Activated CD4-positive, alpha-beta T cell treated with anti-CD3 and anti-CD28 coated beads for 1 hour (primary cell): ENCODE measurements at places on chromosomes 13 and 19.

- DNase-seq: no peak
These were observed 20.7 kb upstream of the NWD1 start for GRCh38 chr19:16698914-16699313.

GRCh38 chr13:40221460-40222201, 444.8 kb downstream of the FOXO1 start:
- no peak for DNase-seq

DNA sequence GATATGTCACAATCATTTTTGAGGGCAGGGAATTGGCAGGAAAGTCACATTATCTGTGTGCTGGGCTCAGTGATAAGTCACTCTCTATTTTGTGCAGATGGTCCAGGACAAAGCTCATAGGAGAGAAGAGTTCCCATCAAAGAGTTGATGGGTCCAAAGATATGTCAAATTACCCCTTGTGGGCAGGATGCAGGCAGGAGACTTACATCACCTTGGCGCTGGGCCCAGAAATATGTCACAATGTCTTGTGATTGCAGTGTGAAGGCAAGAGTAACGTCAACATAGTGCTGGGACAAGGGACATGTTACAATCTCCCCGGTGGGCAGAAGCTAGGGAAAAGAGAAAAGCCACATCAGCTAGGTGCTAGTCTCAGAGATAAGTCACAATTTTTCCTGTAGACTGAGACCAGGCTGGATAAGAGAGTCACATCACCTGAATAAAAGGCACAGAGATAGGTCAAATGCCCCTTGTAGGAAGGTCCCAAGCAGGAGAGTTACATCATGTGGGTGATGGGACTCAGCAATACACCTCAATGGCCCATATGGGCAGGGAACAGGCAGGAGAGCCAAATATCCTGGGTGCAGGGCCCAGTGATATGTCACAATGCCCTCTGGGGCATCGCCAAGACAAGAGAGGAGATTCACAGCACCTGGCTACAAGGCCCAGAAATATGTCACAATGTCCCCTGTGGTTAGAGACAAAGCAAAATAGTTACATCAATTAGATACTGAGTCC, 47.9 kb downstream of the ZNF99 start:
- DNase-seq: no peak

- DNase-seq: no peak
These were observed 259.4 kb upstream of the DACH1 start for GRCh38 chr13:72126424-72126823.

GRCh38 chr19:50669302-50670101, 20.3 kb downstream of the C19orf81 start:
- no peak for DNase-seq

- DNase-seq: peak; percentile 66
These were observed 20.8 kb upstream of the ERCC1 start for GRCh38 chr19:45444318-45445041.

- DNase-seq: no peak
These were observed 68.6 kb downstream of the NDFIP2 start for GRCh38 chr13:79549355-79550106.

GRCh38 chr19:48890551-48890950, 8.0 kb downstream of the TULP2 start:
- no peak for DNase-seq

DNA sequence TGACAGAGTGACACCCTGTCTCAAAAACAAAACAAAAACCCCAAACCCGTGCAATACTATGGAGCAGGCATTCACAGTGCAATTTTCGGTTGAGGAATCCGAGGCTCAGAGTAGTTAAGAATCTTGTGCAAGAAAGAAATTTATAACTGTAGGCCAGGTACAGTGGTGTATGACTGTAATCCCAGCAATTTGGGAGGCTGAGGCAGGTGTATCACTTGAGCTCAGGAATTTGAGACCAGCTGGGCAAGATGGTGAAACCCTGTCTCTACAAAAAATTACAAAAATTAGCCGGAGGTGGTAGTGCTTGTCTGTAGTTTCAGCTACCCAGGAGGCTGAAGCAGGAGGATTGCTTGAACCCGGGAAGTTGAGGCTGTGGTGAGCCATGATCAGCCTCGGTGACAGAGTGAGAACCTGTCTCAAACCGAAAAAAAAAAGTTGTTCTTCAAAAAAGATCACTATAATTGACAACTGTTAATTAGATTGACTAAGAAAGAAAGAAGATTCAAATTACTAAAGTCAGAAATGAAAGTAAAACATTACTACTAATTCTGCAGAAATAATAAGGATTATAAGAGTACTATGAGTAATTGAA, 12.9 kb downstream of the CEACAM1 start:
- DNase-seq: no peak

- DNase-seq: no peak
These were observed 2.8 kb downstream of the ZNF20 start for GRCh38 chr19:12137221-12137940.

GRCh38 chr13:50999641-51000040, 90.0 kb downstream of the RNASEH2B start:
- no peak for DNase-seq
